Activated T-helper 9 cell treated with anti-CD3 and anti-CD28 coated beads, Interleukin-2, amount 50 U/mL, for 16 hours (primary cell): ENCODE measurements at places on chromosomes 4 and X.

- no peak for DNase-seq
Measured at GRCh38 chrX:103197721-103198306, 17.1 kb upstream of the BEX4 start.

- no peak for DNase-seq
Measured at GRCh38 chr4:89807441-89808140, 29.4 kb downstream of the SNCA start.

- no peak for DNase-seq
Measured at GRCh38 chr4:105148356-105148755, 1.7 kb downstream of the TET2 start.

- no peak for DNase-seq
Measured at GRCh38 chr4:19266566-19266965, 985.1 kb upstream of the SLIT2 start.

- DNase-seq: no peak
Measured at GRCh38 chr4:113159942-113160545, 110.6 kb downstream of the ANK2 start.

DNA sequence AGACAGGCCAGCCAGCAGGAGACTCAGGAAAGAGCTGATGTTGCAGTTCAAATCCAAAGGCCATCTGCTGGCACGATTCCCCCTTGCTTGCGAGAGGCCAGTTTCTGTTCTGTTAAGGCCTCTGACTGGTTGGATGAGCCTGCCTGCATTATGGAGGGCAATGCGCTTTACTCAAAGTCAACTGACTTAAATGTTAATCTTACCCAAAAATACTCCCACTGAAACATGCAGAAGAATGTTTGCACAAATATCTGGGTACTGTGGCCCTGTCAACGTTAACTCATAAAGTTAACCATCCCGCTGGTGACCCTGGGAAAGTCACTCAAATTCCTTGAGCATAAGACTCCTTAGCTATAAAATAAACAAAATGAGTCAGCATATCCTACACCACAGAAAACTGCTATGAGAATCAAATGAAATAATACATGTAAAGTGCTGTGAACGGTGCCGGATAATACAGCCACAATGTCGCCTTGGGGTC lies 326.4 kb downstream of the EVC2 start:
- no peak for DNase-seq

- no peak for DNase-seq
Measured at GRCh38 chr4:172938870-172939269, 229.7 kb upstream of the GALNT7 start.

DNA sequence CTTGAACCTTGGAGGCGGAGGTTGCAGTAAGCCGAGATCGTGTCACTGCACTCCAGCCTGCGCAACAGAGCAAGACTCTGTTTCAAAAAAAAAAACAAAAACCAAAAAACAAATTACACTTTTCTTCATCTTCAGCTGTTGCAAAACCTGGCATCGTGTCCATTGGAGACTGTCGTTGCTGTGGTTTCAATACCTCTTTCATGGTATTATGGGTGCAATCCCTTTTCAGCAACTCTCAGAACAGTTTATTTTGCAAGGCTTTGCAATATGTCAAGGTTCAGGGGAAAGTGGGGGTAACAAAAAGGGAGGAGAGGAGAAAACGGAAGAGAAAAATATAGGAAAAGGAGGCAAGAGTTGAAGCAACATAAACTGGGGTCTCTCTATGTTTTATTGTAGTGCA lies 40.8 kb downstream of the ARSD start:
- DNase-seq: no peak
